ENCODE measurements at places on chromosomes 3 and 15.
A peak's percentile ranks its signal among the peaks of the same experiment; 100 is the strongest.

DNA sequence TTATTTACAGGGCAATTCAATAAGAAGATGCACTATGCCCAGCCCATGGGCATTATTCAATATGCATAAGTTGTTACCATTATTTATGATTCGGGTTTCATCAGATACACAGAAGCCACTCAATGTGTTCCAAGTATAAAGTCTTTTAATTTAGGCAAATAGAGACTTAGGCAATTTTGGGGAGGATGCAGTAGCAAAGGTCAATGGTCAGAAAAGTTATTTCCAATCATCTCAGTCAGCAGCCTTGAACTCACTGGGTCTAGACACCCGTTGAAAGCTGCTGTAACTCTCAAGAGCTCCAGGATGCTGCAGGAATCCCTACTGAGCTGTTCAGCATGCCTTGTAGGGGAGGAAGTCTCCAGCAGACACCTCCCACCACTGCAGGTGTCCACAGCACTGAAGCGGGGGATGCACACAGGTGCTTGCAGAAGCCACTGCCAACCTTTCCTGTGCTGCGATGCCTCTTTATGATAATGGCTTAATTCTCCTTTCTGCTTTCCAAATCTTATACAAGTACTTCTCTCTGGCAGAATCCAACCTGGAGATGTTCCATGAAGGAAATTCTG lies 155.0 kb upstream of the SUCLG2 start:
- H3K4me3 ChIP-seq, result no peak overlapping the region
- no peak overlapping the region for H3K27ac ChIP-seq
- no peaks in the 10 kb centered on the region for H3K36me3 ChIP-seq
- H3K4me1 ChIP-seq, result no peaks in the 10 kb centered on the region
- H3K27me3 ChIP-seq, result no peaks in the 10 kb centered on the region
- no peak for DNase-seq

- no peak overlapping the region for H3K4me3 ChIP-seq
- peak; percentile 30 for DNase-seq
- H3K27ac ChIP-seq, result no peak overlapping the region
- no peaks in the 10 kb centered on the region for H3K27me3 ChIP-seq
- peaks cover 9% of the 10 kb centered on the region for H3K4me1 ChIP-seq
Observed at GRCh38 chr15:42045211-42045615, 24.4 kb upstream of the PLA2G4E start.

- no peaks in the 10 kb centered on the region for H3K27me3 ChIP-seq
- no peaks in the 10 kb centered on the region for H3K4me1 ChIP-seq
- DNase-seq, result peak; percentile 87
- no peaks in the 10 kb centered on the region for H3K36me3 ChIP-seq
Observed at GRCh38 chr3:193572426-193572908, 17.8 kb upstream of the ATP13A4 start.

DNA sequence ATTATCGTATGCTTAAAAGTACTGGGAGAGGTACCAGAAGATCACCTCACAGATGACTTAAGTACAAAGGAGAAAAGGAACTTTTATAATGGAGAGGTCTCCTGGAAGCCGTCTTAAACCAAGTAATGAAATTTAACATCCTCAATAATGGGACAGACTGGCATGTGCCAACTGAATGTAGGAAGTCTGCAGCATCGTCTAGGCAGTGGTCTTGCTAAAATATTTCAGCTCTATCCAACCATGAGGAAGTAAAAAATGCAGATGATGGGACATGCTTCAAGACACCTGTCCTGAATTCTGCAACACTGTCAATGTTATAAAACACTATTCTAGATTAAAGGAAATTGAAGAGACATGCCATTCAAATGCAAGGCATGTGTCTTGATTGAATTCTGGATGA lies 458.8 kb upstream of the TPRG1 start:
- DNase-seq, result no peak
- H3K27me3 ChIP-seq, result no peaks in the 10 kb centered on the region
- H3K27ac ChIP-seq, result no peak overlapping the region
- peaks cover 21% of the 10 kb centered on the region for H3K36me3 ChIP-seq

DNA sequence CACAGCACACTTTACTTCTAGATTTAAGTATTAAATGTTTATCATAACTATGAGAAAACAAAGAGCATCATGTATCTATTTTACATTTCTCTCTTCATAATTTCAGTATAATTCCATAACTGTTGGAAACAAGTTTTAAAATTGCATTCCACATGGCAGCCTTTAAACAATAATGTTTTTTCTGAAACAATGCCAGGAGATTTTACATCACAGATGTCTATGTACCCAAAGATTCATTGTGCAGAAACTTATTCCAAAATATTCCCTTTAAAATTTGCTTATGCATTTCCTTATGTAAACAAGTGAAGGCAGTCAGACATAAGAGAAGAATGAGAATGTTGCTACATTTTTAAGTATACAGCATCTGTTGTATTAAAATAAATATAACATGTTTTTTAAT lies 324.9 kb upstream of the COL8A1 start:
- no peaks in the 10 kb centered on the region for H3K4me1 ChIP-seq
- no peaks in the 10 kb centered on the region for H3K27me3 ChIP-seq
- DNase-seq, result no peak
- no peak overlapping the region for H3K4me3 ChIP-seq

GRCh38 chr3:196989721-196990262 lies 21.2 kb upstream of the PIGZ start:
- no peaks in the 10 kb centered on the region for H3K4me1 ChIP-seq
- no peak overlapping the region for H3K27ac ChIP-seq
- H3K4me3 ChIP-seq, result no peak overlapping the region
- H3K36me3 ChIP-seq, result no peaks in the 10 kb centered on the region

- no peaks in the 10 kb centered on the region for H3K36me3 ChIP-seq
- DNase-seq, result no peak
- H3K4me3 ChIP-seq, result no peak overlapping the region
- no peak overlapping the region for H3K27ac ChIP-seq
Observed at GRCh38 chr3:61802772-61803171, 241.4 kb downstream of the PTPRG start.

DNA sequence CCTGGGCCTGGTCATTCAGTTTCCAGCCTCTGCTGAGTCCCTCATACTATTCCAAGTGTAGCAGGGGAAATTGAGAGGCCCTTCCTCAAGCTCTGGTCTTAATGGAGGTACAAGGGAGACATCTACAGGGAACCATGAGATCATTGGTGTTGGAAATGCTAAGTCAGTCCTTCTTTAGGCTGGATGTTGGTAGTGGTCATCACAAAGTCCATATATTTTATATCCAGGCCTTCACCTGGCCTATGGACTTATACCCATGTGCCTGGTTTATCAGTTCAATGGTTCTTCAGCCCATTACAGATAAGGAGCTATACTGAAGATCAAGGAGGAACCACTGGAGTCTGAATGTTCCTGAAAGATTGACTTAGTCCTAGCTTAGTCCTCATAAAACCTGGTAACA lies 135.0 kb downstream of the STAG1 start:
- H3K36me3 ChIP-seq, result peaks cover 11% of the 10 kb centered on the region
- no peak for DNase-seq
- no peak overlapping the region for H3K27ac ChIP-seq

GRCh38 chr3:9715764-9716437 lies 12.3 kb downstream of the CPNE9 start:
- DNase-seq, result no peak
- H3K27ac ChIP-seq, result no peak overlapping the region
- H3K4me3 ChIP-seq, result no peak overlapping the region
- H3K4me1 ChIP-seq, result no peaks in the 10 kb centered on the region
- no peaks in the 10 kb centered on the region for H3K36me3 ChIP-seq

DNA sequence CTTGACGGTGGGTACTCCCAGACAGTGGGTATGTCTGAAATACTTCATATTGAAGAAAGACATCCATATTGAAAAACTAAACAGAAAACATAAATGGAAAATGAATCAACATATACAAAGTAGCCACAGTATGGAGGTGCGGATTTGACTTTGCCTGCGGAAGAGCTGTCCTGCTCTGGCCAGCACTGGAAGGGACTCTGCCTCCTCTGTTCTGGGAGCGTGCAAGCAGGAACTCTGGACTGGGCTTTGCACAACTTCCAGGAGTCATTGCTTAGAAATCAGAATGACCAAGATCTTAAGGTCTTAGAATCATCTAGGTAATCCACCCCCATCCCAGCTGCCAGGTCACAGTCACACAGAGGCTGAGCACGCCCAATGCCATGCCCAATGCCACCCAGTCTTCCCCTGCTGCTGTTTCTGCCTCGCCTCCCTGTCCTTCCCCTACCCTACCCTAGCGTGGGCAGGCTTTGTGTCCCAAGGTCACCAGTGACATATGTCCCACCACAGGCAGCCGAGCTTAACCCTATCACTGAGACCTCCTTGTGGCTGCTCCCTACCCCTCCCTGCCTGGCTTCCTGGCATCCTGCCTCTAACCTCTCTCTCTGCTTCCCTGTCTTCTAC lies 36.3 kb downstream of the CDC25A start:
- H3K27ac ChIP-seq, result no peak overlapping the region
- no peaks in the 10 kb centered on the region for H3K36me3 ChIP-seq
- no peak for DNase-seq

- no peak for DNase-seq
- H3K27ac ChIP-seq, result no peak overlapping the region
- no peak overlapping the region for H3K4me3 ChIP-seq
- no peaks in the 10 kb centered on the region for H3K27me3 ChIP-seq
- H3K36me3 ChIP-seq, result no peaks in the 10 kb centered on the region
Observed at GRCh38 chr15:53875711-53876110, 102.5 kb upstream of the UNC13C start.

DNA sequence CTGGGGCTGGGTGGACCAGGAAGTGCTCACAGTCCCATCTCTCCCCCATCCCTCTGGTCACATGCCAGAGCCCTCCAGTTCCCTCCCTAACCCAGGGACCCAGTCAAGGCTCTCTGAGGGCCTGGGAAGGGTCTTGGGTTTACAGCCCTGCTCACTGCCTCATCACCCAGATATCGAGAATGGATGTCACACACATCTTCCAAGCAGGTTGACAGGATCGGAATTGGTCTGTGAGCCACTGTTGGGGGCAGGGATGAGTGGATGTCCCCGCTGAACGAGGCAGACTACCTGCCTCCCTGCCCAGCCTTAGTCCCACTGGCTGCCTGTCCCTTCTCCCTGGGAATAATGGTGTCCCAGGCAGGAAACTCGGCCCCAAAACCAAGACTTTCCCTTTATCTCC lies 20.0 kb upstream of the GOLGA6C start:
- no peaks in the 10 kb centered on the region for H3K27me3 ChIP-seq
- no peaks in the 10 kb centered on the region for H3K4me1 ChIP-seq
- H3K27ac ChIP-seq, result no peak overlapping the region
- no peak for DNase-seq

DNA sequence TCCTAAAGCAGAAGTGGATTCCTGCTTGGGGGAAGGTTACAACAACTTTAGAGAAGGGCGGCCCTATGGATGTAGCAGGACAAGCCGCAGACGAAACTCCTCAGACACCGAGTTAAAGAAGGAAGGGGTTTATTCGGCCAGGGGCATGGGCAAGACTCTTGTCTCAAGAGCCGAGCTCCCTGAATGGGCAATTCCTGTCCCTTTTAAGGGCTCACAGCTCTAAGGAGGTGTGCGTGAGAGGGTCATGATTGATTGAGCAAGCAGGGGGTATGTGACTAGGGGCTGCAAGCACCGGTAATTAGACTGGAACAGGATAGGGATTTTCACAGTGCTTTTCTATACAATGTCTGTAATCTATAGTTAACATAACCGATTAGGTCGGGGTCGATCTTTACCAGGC lies 879 bp upstream of the PDHB start:
- H3K27ac ChIP-seq, result peak overlapping the region; percentile 35
- peak overlapping the region; percentile 6 for H3K4me3 ChIP-seq
- H3K27me3 ChIP-seq, result no peaks in the 10 kb centered on the region
- H3K36me3 ChIP-seq, result peaks cover 28% of the 10 kb centered on the region

Data from endodermal cell (in vitro differentiated cells).